ENCODE measurements at places on chromosomes 4 and X. TPM values are rescaled to one million over a fixed set of nuclear protein-coding genes. Genes with fewer than 3 reads are reported as not detected.

DNA sequence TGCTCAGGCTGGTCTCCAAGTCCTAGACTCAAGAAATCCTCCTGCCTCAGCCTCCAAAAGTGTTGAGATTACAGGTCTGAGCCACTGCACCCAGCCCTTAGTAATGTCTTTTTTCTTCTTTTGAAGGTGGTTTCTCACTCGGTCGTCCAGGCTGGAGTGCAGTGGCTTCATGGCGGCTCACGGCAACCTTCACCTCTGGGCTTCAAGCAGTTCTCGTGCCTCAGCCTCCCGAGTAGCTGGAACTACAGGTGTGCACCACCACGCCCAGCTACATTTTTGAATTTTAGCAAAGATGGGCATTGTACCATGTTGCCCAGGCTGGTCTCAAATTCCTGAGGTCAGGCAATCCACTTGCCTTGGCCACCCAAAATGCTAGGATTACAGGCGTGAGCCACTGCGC lies 32.3 kb upstream of the ASMTL start:
- H3K27me3 ChIP-seq = no peaks in the 10 kb centered on the region
- H3K4me3 ChIP-seq = no peak overlapping the region

DNA sequence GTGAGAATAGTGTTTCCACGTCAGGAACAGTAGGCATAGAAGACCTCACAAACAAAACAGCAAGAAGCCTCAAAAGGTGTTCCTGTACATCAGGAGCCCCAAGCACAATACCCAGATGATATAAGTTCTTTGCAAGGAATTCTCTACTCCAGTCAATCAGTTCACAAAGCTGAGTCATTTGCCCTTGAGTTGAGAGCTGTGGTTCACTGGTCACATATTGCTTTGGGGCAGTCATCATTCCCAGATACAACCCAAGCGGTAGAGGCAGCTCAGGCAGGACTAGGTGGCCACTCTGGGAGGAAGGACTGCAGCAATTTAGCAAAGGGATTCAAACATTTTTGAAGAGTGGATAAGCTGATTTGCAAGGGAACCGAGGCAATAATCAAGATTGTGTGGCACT lies 551.5 kb upstream of the ZFP42 start:
- H3K27ac ChIP-seq = no peak overlapping the region
- H3K4me1 ChIP-seq = no peaks in the 10 kb centered on the region

GRCh38 chr4:53717064-53717549 lies 125.8 kb upstream of the LNX1 start:
- DNase-seq = no peak
- no peaks in the 10 kb centered on the region for H3K27me3 ChIP-seq
- no peak overlapping the region for H3K27ac ChIP-seq
- no peak overlapping the region for H3K4me3 ChIP-seq
- H3K4me1 ChIP-seq = no peaks in the 10 kb centered on the region
- no peaks in the 10 kb centered on the region for H3K36me3 ChIP-seq

GRCh38 chrX:111207851-111208250 lies 62.4 kb downstream of the CAPN6 start:
- no peaks in the 10 kb centered on the region for H3K4me1 ChIP-seq
- DNase-seq = no peak
- no peaks in the 10 kb centered on the region for H3K27me3 ChIP-seq
- no peaks in the 10 kb centered on the region for H3K36me3 ChIP-seq

DNA sequence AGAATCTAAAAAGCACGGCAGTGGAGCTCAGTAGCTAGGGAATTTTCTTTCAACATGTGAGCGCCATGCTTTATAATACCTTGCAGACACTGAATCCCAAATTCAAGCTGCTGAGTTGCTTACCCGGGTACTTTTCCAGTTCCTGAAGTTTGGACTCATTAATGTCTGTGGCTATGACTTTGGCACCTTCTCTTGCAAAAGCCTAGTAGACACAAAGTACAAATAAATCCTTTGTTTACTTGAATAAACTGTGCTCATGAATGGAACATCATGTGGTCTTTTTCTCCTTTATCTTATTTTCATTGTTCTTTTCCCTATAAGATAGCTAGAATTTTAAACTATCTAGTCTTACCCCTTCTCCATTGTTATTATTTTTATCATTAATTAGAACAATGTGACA lies 4.6 kb downstream of the BDH2 start:
- H3K27me3 ChIP-seq = no peaks in the 10 kb centered on the region
- no peak overlapping the region for H3K27ac ChIP-seq
- no peaks in the 10 kb centered on the region for H3K36me3 ChIP-seq
- no peaks in the 10 kb centered on the region for H3K4me1 ChIP-seq

DNA sequence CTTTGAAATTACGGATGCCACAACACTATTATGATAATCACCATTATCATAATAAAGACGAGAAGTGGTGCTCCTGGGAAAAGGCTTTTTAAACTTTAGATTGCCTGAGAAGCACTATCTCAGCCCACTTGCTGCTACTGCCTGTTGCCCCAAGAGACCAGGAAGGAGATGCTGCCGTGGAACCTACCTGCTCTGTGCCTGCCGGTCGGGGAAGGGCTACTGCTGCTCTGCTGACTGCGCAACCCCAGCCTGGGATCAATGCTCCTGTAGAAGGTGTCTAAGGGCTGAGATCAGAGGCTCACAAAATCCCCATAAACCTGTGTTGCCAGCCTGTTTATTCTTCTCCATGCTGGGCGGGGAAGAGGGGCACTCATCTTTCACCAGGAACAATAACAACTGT lies 145.3 kb upstream of the VCX3B start:
- no peaks in the 10 kb centered on the region for H3K4me1 ChIP-seq
- DNase-seq = no peak
- H3K27me3 ChIP-seq = no peaks in the 10 kb centered on the region
- H3K4me3 ChIP-seq = no peak overlapping the region
- H3K27ac ChIP-seq = no peak overlapping the region
- H3K36me3 ChIP-seq = no peaks in the 10 kb centered on the region

DNA sequence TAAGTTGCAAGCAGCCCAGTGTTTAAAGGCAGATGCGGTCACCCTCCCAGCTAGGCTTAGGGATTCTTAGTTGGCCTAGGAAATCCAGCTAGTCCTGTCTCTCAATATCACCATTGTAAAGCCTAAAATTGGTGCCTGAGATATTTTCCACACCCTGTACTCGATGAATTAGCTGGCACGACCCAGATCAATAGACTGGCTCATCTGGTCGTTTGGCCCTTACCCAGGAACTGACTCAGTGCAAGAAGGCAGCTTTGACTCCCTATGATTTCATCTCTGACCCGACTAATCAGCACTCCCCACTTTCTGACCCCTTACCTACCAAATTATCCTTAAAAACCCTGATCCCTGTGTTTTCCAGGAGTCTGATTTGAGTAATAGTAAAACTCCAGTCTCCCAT lies 384.9 kb upstream of the SLC7A11 start:
- H3K27me3 ChIP-seq = no peaks in the 10 kb centered on the region
- DNase-seq = no peak
- no peak overlapping the region for H3K27ac ChIP-seq

DNA sequence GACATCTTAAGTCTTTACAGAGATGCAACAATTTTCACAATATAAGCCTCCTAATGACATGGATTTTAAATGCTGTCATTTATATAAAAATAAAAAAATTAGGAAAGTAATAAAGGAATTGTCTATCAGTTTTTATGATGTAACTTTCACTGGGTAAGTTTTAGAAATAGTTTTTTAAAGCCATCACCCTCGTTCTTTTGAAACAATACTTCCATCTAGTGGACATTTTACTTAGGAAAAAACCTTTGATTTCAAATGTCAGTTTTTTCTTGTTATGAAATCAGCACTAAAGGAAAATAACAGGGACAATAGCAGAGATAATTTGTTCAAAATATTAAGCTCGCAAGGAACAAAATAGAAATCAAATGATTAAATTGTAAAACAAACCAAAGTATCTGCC lies 24.3 kb upstream of the NDNF start:
- no peak for DNase-seq
- no peaks in the 10 kb centered on the region for H3K4me1 ChIP-seq
- H3K36me3 ChIP-seq = no peaks in the 10 kb centered on the region
- H3K27me3 ChIP-seq = no peaks in the 10 kb centered on the region
- H3K4me3 ChIP-seq = no peak overlapping the region

DNA sequence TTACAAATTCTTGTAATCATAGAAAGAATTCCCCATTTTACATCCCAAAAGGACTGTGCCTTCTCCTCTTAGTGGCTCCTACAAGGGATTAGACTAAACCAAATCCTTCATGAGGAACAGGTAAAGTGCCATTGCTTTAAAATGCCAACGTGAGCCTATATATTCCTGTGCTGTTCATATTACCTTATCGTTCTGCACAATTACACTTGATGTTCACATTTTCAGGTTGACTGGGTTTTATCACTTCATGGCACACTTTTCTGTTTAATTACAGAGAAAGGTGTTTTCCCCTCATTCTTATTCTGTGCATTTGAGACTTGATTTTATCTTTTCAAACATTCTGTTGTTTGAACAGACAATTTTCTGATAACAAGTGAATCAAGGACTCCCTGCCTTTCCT lies 645.6 kb upstream of the FTHL17 start:
- no peak overlapping the region for H3K4me3 ChIP-seq
- no peak overlapping the region for H3K27ac ChIP-seq
- no peaks in the 10 kb centered on the region for H3K4me1 ChIP-seq
- no peaks in the 10 kb centered on the region for H3K36me3 ChIP-seq

- no peaks in the 10 kb centered on the region for H3K4me1 ChIP-seq
- H3K27me3 ChIP-seq = no peaks in the 10 kb centered on the region
- DNase-seq = no peak
Observed at GRCh38 chr4:101527188-101527587, 179.9 kb upstream of the PPP3CA start.

DNA sequence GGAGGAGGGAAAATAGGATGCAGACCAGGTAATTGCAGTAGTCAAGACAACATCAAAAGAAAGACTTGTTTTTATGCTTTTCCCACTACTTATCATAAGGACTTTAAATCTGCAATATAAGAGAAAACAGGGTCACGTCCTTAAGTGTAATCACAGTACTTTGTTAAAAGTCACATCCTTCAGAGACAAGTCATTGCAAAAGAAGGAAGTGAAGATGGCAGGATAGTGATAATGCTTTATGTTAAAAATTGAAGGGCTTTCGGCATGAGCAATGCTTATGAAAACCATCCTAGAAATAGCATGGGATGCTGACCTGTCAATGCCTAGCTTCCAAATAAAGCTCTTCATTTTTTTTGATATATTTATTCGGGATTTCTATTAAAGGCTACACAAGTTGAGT lies 110.2 kb upstream of the TENM3 start:
- H3K4me1 ChIP-seq = no peaks in the 10 kb centered on the region
- H3K27ac ChIP-seq = no peak overlapping the region
- no peak overlapping the region for H3K4me3 ChIP-seq
- no peaks in the 10 kb centered on the region for H3K36me3 ChIP-seq
- DNase-seq = no peak

GRCh38 chrX:51737091-51737490 lies 6.2 kb upstream of the GSPT2 start:
- H3K4me3 ChIP-seq = no peak overlapping the region
- H3K27ac ChIP-seq = no peak overlapping the region
- H3K4me1 ChIP-seq = no peaks in the 10 kb centered on the region
- no peaks in the 10 kb centered on the region for H3K36me3 ChIP-seq
- no peaks in the 10 kb centered on the region for H3K27me3 ChIP-seq
- DNase-seq = no peak

DNA sequence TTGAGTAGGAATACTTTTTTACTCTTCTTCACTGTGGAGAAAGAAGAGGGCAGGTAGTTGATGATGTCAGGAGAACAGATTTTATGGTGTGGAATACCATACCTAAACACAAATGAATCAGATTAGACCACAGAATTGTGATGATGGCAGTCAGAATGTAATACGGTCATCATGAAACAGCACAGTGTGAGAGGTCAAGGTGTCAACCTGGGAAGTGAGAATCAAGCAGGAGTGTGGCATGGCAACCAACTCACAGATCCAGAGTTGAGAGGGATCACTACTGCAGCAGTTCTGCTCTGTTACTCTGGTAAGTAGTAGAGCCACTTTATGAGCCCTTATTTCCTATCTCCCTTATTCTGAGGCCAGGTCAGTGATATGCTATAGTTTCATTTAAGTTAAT lies 27.7 kb downstream of the METTL14 start:
- no peaks in the 10 kb centered on the region for H3K27me3 ChIP-seq
- H3K4me1 ChIP-seq = no peaks in the 10 kb centered on the region

DNA sequence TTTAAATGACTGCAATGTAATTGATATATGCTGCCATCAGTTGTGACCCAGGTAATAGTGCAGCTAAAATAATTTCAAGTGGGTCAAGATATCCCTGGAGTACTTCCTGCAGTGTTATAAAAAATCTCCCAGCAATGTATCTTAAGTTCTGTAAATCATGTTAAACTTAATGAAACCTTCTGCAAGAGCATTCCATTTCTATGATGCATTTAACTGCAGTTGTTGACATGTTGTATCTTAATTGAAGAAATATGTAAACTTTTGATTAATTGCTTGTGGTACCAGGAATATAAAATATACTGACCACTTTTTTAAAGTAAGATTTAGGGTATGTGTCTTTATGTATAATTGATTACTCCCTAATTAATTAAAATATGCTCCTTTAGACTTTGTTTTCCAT lies 213.6 kb downstream of the AFF2 start:
- H3K4me3 ChIP-seq = no peak overlapping the region
- no peak overlapping the region for H3K27ac ChIP-seq
- H3K4me1 ChIP-seq = no peaks in the 10 kb centered on the region
- DNase-seq = no peak
- H3K36me3 ChIP-seq = no peaks in the 10 kb centered on the region

- H3K27me3 ChIP-seq = no peaks in the 10 kb centered on the region
- no peak for DNase-seq
- no peaks in the 10 kb centered on the region for H3K36me3 ChIP-seq
- H3K4me1 ChIP-seq = no peaks in the 10 kb centered on the region
Observed at GRCh38 chr4:149781150-149781549, 34.5 kb downstream of the IQCM start.

DNA sequence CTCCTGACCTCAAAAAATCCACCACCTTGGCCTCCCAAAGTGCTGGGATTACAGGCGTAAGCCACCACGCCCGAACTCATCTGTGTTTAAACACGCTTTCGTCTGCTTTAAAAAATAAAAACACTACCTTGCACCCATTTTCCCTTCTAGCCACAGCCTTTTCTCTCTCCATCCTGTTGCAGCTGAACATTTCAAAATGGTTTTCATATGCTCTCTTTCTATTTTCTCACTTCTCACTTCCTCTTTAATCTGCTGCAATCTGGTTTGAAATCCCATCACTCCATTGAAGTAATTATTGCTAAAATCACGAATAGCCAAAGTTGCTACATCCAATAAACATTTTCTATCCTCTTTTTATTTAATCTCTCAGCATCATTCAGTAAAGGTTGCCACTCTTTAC lies 70.0 kb downstream of the DCHS2 start:
- no peaks in the 10 kb centered on the region for H3K36me3 ChIP-seq
- H3K27me3 ChIP-seq = no peaks in the 10 kb centered on the region
- no peak for DNase-seq
- peak overlapping the region; percentile 29 for H3K27ac ChIP-seq

DNA sequence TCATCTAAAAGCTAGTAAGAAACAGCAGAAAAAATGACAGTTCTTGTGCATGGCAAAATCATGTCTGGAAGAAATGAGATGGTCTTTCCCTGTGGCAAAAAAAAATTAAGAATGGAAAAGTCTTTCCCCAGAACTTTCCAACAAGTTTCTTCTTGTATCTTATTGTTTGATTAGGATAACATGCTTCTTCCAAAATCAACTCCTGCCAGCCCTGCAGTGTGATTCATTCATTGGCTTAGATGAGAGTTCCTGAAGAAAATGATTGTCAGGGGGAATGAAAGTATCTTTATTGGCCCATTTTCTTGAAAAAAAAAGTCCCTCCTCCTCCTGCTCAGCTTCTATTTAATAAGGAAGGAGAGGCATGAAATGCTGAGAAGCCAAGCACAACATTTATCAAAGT lies 407.7 kb downstream of the ARAP2 start:
- no peaks in the 10 kb centered on the region for H3K4me1 ChIP-seq
- no peaks in the 10 kb centered on the region for H3K36me3 ChIP-seq
- no peaks in the 10 kb centered on the region for H3K27me3 ChIP-seq
- H3K27ac ChIP-seq = no peak overlapping the region

The KLHL2 gene
- 68.2 TPM for total RNA-seq

The ADAM29 gene
- total RNA-seq = not detected

The MPC1L gene
- not detected for total RNA-seq

The HS6ST2 gene
- 0.77 TPM for total RNA-seq

The COX7B2 gene
- not detected for total RNA-seq

Data from uterus (tissue), 4 donors.